ENCODE measurements at places on chromosomes 16 and 17.

GRCh38 chr16:68179196-68179795, 56.6 kb downstream of the ESRP2 start:
- DNase-seq = no peak

DNA sequence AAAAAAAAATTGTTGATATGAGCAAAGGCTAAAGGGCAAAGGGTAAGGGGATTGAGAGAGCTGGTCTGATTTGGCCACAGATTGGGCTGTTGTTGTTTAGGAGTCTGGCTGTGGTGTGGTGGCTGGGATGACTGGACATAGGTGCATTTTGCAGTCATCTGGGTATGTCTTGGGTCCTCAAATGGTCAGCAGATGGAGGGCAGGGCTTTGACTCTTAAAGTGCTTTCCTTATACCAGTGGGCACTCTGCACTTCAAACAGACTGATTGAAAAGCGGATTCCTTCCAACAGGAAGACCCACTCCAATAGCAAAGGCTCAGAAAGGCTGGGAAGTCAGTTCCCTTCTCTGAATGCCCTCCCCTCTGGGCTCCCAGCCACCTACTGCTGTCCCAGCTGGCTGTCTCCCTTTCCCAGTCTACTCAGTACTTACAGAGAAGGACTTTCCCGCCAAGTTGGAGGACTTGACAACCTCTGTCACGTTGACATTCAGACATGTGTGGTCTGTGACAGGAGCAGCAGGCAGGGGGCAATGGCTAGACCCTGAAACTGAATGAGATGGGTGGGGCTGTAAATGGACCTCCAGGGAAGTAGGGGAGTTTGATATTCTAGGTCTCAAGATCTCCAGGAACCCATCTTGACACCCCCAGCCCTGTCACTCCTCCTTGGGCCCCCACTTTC, 19.6 kb upstream of the MFSD6L start:
- no peak for DNase-seq

GRCh38 chr16:14289692-14290340, 218.7 kb downstream of the MRTFB start:
- no peak for DNase-seq

DNA sequence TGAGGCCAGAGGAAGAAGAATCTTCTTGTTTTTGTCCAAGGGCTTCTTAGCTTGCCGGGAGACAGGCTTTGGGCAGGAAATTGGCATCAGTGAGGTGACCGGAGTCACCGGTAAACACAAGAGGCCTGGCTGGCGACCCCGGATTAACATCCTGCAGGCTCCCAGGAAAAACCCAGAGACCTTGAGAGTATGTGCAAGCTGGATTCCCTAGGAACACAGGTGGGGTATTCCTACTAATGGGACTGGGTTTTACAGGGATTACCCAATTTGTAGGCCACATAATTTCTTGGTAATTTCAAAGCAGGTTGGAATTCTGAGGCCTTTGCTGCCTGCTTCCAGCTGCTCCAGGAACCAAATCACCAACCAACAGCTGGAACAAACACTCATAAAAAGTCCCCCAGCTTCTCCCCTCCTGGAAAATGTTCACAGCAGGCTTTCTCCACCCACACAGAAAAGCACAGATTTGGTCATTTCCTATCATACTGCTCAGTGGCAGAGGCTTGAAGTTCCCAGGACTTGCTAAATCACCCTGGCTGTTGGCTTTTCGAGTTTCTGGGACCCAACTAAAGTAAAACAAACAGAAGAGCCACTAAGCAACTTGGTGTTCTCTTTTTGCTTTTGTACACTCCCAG, 258.8 kb downstream of the IRF8 start:
- no peak for DNase-seq

DNA sequence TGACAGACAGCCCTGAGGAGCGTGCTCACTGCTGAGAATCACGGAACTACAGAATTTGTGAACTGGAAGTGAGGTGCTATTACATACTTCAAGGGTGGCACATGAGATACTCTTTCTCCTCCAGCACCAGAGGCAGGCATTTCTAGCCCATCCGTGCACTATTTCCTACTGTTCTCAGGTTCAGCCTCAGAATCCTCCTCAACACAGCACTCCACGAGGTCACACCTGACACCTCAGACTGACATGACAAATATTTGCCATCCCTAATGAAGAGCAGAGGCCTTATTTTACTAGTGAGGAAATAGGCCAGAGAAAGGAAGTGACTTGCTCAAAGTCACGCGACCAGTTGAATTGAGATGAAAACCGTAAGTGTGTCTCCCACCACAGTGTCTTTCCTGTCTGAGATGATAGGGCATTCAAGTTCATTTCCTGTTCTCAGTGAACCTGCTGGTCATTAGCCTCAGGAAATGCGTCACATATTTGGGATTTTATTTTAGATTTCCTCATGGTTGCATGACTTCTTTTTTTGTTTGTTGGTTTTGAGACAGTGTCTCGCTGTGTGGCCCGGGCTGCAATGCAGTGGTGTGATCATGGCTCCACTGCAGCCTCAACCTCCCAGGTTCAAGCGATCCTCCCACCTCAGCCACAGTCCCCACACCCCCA, 23.6 kb downstream of the SEZ6 start:
- DNase-seq = no peak

Data from NCI-H1048 (cell line).